ENCODE measurements at places on chromosomes 16 and 17.

DNA sequence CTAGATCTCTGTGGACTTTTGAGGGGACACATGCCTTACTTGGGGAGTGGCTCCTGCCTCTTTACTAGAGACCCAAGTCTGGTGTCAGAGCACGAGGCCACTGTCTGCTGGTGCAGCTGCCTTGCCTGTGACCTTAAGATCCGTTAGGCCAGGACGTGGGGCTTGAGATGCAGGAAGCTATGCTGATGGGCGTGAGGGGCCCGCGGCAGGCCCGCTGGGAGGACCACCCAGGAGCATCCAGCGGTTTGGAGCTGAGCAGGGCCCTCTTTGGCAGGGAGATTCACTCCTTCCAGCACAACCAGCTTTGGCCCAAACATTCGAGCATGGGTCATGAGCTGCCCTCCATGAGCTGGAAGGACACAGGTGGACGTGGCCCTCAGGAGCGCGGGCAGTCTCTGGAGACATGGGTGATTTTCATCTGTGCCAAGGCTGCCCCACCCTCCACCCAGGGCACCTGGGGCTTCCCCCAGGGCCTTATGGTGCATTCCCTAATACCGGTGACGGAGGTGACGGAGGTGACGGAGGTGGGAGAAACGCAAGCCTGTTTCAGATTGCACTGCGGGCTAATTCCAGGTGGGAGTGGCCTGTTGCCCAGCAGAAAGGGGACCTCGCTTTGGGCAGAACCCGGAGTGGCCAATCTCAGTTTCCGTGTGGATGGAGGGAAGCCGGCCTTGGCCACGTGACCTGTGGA lies 12.7 kb downstream of the LGALS3BP start:
- DNase-seq, result no peak

GRCh38 chr17:16215002-16215272 lies 397 bp downstream of the NCOR1 start:
- DNase-seq, result peak; percentile 29

- DNase-seq, result no peak
Observed at GRCh38 chr17:76439314-76439928, 13.5 kb downstream of the UBE2O start.

DNA sequence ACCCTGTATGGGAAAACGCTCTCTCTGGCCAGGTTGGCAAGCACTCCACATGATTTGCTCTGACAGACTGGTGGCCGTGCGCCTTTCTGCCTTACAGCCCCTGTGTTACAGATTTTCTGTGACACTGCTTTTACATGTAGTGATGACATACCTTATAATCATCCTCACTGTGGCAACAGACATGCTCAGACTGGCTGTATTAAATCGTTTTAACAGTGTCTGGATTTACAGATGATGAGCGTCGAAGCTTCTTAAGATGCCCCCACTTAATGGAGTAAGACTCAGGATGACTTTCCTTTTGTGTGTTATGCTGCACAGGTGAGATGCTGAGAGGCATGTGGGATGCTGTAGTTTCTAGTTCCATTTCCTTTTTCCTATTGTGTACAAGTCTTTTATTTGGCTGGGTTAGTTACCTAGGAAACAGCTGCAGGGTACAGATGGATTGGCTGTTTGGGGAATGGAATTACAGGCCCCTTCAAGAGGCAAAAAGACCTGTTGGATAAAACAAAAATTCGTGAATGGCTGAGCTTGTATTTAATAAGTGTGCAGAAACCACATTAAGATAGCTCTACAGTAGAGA lies 20.9 kb upstream of the VWA3A start:
- DNase-seq, result no peak

GRCh38 chr17:40547079-40547784 lies 18.0 kb downstream of the CCR7 start:
- no peak for DNase-seq

GRCh38 chr17:49951362-49952082 lies 17.5 kb upstream of the DLX4 start:
- DNase-seq, result no peak

DNA sequence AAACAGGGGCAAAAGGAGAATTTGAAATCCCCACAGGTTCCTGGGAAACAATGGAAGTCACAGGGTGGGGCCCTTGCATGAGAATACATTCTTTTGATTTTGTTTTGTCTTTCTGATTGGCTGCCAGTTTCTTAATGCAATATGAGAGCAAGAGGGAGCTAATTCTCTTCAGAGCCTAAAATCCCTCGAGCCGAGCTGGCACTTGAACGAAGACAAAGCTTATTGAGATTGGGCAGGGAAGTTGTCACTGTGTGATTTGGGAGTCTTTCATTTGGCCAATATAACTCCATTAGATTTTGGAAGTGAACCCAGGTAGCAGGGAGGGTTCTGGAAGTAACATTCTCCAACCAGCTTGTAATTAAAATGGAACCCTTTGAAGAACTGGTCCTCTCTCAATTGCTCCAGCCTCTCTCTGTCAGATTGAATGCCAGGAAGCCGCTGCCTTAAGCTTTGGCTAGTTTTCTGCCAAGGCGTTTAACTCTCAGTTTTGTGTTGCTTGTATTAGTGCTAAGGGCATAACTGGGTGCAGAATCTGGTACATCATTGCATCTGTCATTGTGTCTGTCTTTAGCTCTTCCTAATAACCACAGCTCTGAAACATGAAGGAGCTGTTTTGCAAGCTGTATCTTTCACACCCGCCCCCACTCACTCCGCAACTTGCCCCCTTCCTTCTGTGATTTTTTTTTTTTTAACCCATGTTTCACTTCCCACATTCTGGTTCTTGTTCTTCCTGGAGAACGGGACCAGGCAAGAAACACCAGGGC lies 272.0 kb downstream of the MAF start:
- DNase-seq, result no peak

DNA sequence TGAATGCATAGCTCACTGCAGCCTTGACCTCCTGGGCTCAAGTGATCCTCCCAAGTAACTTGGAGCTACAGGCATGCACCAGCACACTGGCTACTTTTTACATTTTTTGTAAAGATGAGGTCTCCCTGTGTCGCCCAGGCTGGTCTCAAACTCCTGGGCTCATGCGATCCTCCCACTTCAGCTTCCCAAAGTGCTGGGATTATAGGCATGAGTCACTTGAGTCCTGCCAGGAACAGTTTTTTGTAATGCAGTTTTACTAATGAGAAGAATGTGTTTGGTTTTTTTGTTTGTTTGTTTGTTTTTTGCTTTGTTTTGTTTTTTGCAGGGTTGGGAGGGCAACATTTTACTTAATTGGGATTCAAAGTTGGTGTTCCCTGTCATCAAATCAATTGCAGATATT lies 22.2 kb downstream of the SOST start:
- no peak for DNase-seq

GRCh38 chr17:62966426-62967204 lies 580 bp downstream of the TANC2 start:
- no peak for DNase-seq

DNA sequence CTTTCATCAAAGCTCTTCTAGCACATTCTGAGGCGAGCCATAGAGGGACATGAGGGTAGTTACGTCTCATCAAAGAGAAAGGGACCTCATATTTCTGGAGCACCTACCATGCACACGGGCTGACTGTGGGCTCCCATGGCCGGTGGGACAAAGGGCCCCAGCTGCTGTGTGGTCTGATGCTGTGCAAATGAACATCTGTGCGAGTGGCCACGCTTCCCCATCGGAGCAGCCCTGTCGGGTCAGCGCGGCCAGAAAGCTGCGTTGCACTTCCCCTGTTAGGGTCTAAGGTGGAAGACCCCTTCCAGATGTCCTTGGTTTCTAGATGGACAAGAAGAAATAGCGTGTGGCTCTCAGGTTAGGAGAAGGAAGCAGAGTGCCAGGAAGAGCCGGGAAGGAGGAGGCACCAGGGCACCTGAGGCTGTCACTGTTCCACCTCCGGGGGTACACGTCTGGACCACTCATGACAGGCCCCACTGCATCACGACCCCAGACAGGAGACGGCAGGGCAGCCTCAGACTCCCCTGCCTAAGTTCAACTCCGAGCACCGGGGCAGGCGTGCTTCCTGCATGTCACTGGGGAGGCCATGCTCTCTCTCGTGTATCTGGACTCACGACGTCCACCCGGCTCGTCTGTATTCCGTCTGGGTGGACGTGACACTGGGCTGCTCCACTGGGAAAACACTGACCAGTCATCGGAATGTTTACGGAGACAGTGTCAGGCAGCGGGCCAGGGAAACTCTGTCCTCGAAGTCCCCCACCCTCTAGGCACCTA lies 8.5 kb upstream of the BAIAP2 start:
- peak; percentile 1 for DNase-seq

- peak; percentile 26 for DNase-seq
Observed at GRCh38 chr16:79316004-79316458, 284.5 kb downstream of the MAF start.

- no peak for DNase-seq
Observed at GRCh38 chr16:11354407-11354732, 9.1 kb downstream of the RMI2 start.

DNA sequence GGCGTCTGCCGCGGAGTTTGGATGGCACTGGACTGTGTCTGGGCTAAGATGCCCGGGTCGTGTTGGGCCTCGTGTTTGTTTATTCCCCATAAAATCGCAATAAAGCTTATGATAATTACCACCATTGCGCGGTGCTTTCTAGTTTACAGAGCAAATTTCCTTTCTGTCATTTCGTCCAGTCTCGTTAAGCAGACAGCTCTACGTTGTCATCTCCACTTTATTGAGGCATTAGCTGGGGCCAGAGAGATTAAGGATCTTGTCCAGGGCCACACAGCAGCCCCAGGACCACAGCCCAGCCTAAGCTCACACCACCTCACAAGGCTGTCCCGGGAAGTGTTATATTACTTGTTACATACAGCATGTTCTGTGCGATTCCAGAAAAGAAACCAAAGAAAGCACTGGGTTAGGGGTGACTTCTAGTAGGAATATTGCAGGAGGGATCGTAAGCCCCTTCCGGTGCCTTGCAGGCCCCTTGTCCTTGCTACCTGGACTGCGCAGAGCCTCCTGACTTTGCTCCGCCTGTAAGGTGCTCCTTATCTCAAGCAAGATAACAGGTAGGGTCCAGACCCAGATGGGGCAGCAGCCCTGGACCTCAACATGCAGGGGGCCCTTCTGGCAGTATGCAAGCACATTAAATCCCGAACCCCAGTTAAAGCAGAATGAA lies 6.3 kb downstream of the NOS2 start:
- DNase-seq, result no peak

GRCh38 chr17:28509789-28510188 lies 3.6 kb downstream of the FOXN1 start:
- no peak for DNase-seq

DNA sequence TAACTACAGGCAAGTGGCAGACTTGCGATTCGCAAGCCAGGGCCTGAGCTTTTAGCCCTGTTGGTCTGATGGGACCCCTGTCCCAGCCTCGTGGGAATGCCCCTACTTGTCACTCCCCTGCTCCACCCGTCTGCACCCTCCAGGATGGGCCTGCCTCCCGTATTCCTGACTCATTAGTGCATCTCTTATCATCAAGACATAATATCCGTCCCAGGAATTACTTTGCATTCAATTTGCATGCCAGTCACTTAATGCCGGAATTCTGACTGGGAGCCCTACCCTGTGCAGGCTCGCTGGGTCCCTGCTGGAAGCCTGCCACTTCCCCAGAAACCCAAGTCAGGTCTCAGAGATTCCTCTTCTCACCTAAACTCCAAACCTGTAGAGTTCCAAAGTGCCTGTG lies 3.3 kb downstream of the PRSS53 start:
- no peak for DNase-seq

DNA sequence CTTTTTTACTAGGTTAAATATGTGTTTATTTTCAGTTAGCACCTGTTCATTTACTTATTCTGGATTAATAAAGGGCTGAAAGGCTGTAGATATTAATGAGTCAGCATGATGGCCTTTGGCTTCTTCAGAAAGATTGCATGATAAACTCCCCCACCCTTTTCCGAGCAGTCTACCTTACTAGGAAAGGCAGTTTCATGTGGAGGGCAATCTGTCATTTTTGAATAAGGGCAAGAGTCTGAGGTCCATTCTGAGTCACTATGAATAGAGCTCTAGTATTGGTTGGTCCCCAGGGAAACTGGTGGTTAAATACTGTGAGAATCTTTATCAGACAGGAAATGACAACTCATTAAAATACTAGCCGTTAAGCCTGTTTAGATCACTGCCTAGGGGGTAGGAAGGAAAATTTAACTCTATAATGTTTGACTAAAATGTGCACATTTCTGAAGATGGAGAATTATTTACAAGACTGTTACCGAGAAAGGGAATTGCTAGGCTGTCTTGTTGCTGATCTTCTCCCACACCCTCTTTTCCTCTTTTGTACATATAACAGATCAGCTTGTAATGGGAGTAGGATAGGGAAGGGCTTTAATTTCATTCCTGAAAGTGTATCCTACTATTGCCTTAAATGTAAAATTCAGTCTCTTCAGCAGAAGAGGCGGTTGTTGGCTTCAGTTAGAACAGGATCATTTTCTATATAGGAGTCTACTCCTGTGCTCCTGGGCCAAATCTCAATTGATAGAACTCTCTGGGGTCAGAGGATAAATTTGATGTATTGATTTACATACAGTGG lies 63.3 kb downstream of the TUBD1 start:
- no peak for DNase-seq

DNA sequence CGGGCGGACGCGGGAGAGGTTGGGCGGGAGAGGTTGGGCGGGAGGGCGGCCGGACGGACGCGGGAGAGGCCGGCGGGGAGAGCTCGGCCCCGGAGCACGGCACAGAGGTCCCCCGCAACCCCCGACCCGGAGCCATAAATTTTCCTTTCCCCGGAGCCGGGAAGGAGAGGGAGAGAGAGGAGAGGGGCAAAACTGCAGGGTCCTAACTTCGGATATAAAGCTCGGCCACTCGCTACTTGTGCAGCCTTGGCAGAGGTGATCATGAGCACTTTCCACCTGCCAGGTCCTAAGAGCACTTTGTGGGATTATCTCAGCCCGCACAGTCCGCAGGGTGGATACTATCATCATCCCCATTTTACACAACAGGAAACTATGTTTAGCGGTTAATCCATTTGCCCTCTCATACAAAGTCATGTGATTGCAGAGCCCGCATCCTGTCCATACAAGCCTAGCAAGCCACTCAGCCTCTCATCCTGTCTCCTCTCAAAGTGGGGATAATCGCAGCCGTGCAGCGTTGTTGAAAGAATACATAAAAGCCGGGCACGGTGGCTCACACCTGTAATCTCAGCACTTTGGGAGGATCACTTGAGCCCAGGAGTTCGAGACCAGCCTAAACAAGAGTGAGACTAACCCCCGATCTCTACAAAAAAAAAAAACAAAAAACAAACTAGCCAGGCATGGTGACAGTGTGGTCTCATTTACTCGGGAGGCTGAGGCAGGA lies 780 bp upstream of the DCAKD start:
- DNase-seq, result no peak

Data from GM12891 (cell line).